ENCODE measurements at places on chromosomes 7 and 10. TPM values are rescaled to one million over a fixed set of nuclear protein-coding genes. Genes with fewer than 3 reads are reported as not detected.

Gene VGF
- total RNA-seq: 0.26 TPM

Gene BTBD16
- total RNA-seq: not detected

Gene HOXA3
- total RNA-seq: 4.4 TPM

Gene ABCA13
- total RNA-seq: 0.36 TPM

Gene ASZ1
- total RNA-seq: not detected

Gene MET
- total RNA-seq: 55.3 TPM

All from smooth muscle cell of the pulmonary artery (primary cell).